GM13977 (cell line): ENCODE measurements at places on chromosomes 3 and 15.

GRCh38 chr15:68389936-68390817 lies 41.8 kb downstream of the ITGA11 start:
- peak; percentile 38 for DNase-seq

DNA sequence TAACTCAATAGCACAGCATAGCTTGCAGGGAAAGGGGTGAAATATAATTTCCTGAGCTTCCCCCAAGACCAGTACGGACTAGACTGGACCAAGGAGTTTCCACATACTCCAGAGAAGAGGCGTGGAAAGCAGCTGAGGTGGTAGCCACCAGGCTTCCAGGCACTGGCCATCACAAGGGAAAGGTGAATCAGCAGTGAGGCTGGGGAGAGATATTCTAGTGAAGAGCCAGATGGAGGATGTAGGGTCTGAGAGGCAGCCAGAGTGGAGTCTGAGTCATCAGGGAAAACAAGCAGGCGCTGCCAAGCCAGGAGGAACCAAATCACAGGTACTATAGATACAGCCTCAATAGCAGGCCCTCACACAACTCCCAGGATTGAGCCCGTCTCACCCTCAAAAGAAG lies 9.6 kb upstream of the RASA2 start:
- no peak for DNase-seq

GRCh38 chr3:99084826-99085225 lies 183.3 kb upstream of the DCBLD2 start:
- no peak for DNase-seq

DNA sequence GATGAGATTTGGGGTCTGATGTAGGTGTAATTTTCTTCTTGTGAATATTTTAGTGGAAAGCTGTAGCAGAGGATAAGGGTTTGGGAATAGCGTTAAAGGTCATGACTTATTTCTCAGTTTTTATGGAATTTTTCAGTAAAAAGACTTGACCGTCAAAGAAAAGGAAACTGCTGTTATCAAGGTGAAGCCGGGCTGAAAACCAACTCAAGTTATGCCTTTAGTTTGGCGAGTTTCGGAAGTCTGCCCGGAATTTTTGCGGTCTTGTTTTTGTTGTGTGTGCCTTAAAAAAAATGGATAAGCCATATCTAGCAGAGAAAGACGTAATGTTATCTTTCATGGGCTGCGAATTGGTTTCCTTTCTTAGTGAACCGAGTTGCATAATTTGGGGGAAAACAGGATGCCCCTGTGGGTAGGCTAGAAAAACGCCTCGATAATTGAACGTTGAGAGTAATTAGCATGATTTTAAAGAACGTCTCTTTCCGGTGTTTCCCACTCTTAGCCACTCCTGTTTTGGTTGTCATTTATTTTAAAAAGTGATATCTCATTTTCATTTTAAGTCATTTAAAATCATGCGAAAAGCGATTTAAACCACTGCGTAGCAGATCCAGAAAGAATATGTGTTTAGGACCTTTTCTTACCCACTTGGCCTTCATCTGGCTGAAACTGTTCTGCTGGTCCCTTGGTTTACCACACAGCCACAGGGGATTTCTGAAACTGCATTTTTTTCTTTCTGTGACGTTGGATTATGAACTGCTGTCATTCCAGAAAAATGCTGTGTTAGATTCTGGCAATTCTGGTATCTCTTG lies 1.1 kb downstream of the NFKBIZ start:
- DNase-seq = peak; percentile 56

GRCh38 chr15:70806992-70807712 lies 43.8 kb upstream of the UACA start:
- no peak for DNase-seq

DNA sequence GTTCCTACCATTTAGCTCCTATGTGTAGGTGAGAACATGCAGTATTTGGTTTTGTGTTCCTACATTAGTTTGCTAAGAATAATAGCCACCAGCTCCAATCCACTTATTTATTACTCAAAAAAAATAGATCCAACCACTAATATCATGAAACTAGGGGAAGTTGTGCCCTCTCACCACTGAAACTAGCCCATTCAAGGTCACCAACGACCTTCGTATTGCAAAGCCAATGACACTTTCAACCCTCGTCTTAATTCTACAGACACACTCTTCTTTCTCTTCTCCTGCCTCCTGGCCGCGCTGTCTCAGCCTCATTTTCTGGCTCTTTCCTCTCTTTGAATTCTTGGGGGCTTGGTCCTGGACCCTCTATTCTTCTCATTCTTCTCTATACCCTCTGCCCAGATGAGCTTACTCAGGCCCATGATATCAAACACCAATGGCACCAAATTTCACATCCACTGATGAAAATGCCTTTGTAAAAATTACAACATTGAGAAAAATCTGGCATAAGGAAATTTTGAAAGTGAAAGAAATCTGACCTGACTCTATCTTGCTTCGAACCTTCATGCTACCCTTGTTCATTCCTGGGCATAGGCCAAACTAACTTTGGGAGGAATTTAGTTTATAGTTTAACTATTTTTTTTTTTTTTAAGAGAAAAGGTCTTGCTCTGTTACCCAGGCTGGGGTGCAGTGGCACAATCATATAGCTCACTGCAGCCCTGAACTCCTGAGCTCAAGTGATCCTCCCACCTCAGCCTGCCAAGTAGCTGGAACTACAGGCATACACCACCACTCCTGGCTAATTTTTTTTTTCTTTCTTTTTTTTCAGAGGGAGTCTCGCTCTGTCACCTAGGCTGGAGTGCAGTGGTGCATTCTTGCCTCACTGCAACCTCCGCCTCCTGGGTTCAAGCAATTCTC lies 25.4 kb upstream of the LIMD1 start:
- no peak for DNase-seq

DNA sequence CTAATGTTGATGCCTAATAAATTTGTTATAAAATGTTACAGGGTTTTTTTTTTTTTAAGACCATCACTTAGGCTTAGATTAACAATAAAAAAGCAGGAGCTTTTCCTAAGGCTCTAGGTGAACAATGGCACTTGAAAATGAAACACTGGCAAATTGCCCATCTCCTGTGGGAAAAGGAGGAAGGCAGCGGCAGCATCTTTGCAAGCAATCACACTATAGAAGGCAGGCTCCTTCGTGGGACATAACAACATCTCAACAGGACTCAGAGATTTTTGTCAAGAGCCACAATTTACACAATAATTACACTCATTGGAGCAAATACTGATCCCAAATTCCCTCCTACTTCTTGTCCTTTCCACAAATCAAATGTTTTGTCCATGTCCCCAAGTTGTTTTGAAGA lies 646.7 kb downstream of the ROBO2 start:
- DNase-seq = no peak

- DNase-seq = no peak
These were observed 59.7 kb upstream of the TBL1XR1 start for GRCh38 chr3:177257006-177257405.

- no peak for DNase-seq
These were observed 69.7 kb upstream of the POMGNT2 start for GRCh38 chr3:43175541-43175940.

DNA sequence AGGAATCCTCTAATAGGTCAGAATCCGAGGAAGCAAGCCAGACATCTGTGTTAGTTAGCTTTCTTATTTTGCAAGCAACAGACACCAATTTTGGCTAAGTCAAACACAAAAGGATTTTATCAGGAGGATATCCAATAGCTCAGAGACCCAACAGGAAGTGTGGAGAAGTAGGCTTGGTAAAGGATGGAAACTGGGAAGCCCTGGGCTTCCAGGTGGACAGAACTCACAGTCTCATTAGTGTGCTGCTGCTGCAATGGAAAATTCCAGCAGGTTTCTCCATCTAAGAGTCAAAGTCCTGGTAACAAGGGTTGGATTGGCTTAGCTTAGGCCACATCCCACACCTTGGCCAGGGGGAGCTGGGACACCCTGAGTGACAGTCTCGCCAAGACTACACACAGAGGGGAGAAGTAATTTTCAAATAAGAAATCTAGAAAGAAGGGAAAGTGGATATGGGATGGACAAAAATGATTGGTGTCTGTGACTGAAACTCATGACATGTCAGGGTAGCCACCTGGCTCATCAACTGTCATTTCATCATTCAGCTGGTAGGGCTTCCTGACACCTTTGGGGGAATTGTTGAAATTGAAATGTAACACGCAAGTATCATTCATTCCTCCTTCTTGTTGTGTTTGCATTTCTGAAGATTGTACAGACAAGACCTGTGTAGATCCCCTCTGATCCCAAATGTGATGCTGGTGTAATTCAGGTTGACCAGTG lies 158.6 kb downstream of the THSD4 start:
- DNase-seq = no peak

DNA sequence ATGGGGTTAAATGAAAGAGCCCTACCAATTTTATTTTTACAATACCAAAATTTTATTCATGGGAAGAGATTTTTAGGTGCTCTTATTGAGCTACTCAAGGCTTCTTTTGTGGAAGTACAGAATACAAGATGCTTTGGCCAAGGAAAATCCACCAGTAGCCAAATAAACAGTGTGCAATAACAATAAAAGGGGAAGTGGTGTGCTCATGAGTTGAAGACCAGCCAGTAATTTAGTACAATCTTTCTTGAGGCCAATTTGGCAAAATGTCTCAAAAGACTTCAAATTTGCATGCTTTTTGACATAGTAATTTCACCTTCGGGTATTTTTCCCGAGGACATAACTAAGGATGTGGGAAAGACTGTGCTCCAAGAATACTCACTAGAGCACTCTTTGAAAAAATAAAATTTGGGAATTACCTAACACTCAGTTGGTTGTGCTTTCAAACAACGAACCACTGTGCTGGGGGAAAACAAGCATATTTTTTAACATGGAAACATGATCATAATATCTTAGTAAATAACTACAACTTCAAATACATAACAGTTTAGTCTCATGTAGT lies 294.0 kb downstream of the DIPK2A start:
- DNase-seq = no peak

DNA sequence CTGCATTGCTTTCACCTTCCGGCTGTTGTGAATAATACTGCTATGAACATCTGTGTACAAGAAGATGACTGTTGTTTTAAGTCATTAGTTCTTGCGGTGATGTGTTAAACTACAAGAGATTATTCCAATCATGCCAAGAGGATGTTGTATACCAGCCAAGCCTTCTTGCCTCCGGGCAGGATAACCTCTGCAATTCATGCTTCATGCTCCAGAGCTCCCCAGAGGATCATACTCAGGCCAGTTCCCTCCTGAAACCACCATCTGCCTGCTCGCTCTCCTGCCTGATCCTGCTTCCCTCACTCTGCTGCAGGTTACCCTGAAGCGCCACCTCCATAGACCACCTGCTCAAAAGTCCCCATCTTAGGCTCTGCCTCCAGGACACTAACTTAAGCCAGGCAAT lies 187.1 kb upstream of the PROK2 start:
- DNase-seq = no peak

DNA sequence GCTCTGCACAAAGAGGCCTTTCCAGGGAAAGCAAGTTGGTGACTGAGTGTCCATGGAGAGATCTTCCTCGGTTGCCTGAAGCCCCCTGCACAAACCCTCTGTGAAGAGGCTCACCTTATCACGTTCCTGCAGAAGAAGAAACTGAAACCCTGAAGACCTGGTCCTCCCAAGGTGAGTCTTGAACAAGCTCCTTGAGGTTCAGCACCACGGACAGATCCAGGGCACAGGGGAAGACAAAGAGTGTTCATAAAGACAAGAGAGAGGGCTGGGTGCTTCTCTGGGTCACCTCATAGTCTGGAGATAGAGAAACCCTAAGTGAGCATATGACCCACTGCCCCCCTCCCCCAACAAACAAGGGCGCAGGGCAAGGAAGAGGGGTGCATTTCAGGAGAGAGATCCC lies 21.7 kb upstream of the TBC1D21 start:
- peak; percentile 53 for DNase-seq

- DNase-seq = peak; percentile 73
These were observed 562 bp downstream of the NEO1 start for GRCh38 chr15:73052653-73053397.

GRCh38 chr15:101118116-101118515 lies 133.7 kb downstream of the CHSY1 start:
- DNase-seq = no peak

DNA sequence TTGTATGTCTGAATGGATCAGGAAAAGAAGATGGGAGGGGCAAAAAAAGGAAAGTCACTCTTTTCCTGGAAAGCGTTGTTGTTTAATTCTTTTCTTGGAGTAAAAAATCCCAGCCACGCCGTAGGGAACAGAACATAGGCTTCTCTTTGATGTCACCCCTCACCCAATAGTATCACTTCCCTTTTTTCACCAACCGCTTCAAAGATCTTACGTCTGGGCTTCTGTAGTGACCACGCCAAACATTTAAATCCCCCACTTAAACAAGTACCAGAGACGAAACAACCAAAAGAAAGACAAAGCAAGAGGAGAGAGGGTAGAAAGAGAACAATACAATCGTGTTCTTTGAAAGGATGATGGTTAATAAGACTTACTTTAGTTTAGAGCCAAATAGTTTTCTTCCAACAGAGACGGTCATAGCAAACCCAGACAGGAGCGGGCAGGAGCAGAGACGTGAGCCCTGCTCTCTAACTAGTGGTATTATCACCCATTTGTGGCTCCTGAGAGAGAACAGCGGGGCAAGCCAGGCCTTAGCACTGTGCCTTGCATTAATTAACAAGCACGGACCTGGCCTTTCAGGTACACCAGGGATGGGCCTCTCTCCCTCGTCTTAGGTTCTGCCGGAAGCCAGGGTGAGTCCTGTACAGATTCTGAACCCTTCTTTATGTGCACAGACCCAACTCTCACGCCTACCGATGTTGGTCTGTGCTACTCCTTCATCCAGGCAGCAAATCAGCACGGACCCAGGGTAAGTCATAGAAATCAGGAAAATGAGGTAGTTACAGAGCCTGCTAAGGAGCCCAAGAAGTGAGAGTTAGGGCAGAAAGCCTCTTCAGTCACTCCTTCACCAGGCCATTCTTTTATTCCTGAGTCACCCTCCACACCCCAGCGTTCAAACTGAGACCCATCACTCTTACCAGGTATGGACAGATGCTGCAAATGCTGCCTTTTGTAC lies 28.2 kb upstream of the BCL6 start:
- peak; percentile 59 for DNase-seq

DNA sequence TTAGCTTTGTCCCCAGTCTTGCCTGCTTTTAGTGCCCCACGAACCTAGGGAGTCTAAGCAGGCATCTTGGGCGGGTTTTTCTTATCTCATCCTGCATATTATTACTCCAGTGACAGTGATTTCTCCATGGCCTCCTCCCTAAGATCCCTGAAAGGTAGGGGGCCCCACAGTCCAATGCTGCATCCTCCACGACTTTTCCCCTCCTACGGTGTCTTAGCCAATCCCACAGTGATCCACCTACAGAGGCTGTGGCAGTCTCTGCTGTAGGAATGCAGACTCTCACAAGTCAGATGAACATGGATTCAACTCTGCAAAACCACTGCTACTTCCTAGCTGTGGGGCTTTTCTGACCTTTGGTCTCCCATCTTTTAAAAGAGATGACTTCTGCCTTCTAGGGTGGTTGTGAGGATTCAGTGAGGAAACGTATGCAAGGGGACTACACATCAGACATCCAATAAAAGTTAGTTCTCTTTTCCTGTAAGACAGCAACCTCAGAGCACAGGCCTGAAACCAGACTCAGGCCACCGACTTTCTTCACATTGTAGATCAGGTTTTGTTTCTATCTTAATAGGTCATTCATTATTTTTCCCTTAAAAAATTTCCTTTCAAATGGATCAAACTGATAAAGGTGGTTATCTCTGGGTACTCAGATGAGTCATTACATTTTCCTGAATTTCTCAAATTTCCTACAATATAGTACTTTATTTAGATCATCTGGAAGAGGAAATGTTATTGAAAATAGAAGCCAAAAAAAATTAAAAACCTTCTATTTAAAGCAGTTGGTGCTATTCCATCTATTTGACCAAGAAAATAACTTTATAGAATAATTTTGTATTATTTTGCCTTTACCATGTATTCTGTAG lies 23.2 kb downstream of the ILDR1 start:
- DNase-seq = no peak

GRCh38 chr3:48157950-48158376 lies 30.3 kb downstream of the CDC25A start:
- peak; percentile 54 for DNase-seq
